ENCODE measurements at places on chromosomes 16 and 17.

DNA sequence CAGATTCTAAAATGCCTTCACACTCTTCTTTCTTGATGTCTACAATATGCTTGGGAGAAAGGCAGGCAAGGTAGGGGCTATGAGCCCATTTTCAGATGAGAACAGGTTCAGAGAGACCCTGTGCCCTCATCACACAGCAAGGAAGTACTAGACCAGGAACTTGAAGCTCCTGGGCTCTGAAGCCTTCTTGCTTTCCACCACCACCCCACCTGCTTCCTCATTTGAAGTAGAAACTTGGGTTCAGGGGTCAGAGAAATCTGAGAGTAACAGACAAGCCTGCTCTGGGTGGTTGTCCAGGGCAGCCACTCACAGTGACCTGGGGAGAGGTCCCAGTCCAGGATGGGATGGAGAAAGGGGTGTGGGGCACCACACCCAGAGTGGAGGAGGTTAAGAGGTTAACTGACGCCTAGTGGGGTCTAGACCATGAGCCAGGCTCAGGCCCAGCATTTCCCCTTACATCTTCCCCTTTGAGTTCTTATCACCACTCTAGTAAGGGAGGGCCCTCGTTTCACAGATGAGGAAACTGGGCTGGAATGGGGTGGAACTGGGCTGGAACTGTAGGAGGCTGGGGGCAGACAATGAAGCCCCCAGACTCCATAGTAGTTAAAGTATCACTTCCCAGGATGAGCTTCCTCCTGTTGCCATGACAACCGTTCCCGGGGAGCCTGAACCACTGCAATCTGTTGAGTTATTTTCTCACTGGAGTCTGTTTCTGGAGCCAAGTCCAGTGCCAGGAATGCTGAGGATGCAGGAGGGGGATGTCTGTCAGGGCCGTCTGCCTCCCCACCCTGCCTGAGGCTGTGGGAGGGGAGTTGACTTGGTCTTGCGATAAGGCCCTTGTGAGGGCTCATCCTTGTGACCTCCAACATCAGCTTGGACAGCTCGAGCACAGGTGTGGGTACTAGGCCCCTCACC, 16.2 kb upstream of the PHF12 start:
- DNase-seq = peak; percentile 74

DNA sequence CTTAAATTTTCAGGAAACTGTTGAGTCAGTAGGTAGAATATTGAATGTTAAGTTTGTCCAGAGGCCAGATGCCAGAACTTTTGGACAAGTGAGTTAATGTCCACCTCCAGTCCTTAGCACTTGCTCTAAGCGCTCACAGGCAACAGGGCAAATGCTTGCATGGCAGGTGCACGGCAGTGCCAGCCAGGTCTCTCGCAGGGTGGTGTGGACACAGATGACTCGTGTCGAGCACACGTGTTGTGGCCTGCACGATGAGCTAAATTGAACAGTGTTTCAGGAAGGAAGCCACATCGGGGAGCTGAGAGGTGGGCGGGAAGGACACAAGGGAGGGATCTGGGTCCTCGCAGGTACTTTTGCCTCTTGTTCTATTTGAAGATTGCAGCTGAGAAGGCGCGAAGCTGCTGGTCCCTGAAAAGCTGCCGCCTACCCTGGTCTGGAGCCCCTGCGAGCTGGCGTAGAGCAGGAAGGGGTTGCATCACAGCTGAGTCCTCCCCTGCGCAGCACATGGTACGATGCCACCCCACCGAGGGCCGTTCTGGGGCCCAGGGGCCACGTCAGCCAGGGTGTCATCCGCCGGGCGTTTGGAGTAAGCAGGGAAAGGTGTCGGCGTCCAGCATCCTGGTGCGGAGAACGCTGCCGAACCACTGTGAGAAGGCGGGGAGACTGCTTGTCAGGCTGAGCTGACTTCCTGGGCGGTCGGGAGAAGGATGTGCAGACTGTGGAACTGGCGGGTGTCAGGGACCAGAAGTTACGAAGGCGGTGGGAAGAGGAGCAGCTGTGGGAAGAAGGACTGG, 6.3 kb downstream of the RAB40C start:
- no peak for DNase-seq

- no peak for DNase-seq
These were observed 2.8 kb downstream of the SH2B1 start for GRCh38 chr16:28866454-28866804.

GRCh38 chr17:10837921-10838320, at the start of gene PIRT:
Gene PIRT (minus strand): TSS chr17:10838087. CDS start chr17:10825645, 12,442 bp downstream.
- no peak for DNase-seq

GRCh38 chr16:4408323-4408690, 8.1 kb downstream of the CORO7 start:
- no peak for DNase-seq

GRCh38 chr17:12730931-12731521, 58.3 kb upstream of the ARHGAP44 start:
- DNase-seq = peak; percentile 98

DNA sequence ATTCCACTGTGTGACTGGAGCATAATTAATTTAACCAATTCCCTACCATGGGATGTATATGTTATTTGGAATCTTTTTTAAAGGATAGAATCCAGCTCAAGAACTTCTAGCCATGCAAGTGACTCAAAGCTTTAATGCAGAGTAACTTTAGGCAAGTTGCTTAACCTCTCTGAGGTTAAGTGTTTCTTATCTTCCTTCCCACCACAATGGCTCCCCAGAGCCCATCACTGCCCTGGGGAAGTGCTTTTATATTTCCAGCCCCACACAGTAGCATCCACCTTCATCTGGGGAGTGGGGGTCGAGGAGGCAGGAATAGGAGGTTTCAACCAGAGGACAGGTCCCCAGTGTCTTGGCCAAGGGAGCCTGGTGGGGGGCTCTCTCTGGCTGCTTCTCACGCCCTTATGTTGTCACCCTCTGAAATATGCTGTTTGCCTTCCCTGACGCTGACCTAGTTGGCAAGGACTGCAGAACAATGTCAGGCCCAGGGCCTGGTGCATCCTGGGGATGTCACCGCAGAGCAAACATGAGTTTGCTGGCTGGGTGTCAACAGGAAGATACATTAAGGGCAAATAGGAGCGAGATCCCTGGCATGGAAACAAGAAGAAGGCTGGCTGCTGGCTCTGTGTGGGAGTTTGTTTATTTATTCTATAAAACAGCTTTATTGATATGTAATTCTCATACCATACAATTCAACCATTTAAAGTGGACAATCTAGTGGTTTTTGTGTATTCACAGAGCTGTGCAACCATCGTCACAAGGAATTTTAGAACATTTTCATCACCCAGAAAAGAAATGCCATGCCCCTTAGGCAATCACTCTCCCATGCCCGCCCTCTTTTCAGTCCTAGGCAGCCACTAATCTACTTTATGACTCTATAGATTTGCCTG, 46.6 kb upstream of the WSB1 start:
- no peak for DNase-seq

GRCh38 chr17:44900894-44901293, 1.6 kb upstream of the EFTUD2 start:
- DNase-seq = no peak

DNA sequence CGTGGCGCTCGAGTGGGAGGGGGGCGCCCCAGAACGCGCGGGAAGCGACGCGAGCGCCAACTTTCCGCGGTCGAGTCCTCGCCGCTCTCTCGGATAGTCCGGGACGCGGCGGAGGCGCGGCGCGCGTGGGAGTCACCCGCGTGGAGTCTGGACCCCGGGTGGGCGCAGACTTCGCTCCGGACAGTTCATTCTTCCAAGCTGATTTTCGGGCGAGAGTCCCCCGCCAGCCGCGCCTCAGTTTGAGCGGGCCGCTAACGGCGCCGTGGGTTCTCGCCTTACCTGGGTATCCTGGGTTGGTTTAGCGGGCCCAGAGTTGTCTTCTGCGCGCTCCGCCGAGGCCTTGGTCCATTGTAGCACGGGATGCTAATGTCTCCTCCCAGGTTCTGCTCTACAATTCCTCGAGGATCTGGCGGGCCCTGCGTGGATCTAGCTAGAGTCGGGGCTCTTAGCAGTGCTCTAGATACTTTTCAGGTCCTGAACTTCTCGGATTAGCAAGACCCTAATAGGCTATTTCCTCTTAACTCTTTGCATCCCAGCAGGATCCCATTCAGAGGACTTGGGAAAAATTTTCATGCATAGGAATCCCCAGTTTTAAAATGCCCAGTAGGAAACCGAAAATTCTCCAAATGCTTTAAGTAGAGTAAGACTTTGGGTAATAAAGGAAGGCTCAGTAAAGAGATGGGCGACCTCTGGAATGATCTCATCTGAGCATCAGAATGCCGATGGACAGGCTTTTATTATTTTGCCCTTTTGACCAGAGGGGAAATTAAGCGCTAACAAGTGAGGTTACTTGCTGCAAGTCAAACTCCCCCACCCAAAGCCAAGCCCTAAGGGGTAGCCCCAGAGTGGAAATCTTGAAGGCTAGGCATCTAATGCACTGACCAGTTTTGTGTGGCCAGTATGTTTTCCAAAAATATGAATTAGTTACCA, 537 bp upstream of the GJC1 start:
- peak; percentile 88 for DNase-seq

DNA sequence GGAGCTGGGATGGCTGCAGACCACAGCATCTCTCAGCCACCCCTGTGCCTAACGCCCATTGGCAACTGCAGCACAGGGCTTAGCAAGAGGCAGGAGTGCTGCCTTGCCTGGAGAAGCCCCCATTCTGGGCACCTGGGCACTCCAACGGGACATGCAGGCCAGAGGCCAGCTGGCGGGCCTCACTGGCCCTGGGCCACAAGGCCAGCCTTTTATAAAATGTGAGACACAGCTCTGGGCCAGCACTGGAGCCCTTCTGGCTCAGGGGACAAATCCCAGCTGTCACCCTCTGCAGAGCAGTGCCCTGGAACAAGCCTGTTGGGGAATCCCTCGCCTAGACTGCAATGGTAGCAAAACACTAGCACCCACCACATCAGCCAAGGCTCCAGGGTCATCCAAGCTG, 171.8 kb downstream of the WSCD1 start:
- no peak for DNase-seq

- DNase-seq = peak; percentile 78
These were observed 833 bp downstream of the WSCD1 start for GRCh38 chr17:6070913-6071511.

DNA sequence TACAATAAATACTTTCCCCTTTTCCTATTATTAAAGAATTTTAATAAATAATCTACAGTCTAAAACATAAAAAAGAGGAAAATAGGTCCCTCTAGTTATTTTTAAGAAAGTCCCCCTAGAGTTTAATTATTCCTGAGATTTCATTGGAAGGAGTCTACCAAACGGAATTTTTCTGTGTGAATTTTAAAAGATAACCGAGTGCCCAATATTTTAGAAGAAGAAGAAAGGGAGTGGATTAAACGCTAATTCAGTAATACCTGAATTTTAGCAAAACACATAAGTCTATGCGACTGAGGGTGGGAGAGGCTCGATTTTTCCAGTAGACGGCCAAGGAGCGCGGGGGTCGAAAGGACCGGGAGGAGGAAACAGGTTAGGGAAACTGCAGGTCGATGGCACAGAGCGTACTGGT, 2.2 kb downstream of the HOXB2 start:
- DNase-seq = no peak

- no peak for DNase-seq
These were observed 3.6 kb downstream of the RNF166 start for GRCh38 chr16:88702371-88703210.

- peak; percentile 48 for DNase-seq
These were observed 13.2 kb downstream of the XYLT2 start for GRCh38 chr17:50359005-50359699.

- no peak for DNase-seq
These were observed 59.6 kb upstream of the ADCY9 start for GRCh38 chr16:4175849-4176248.

GRCh38 chr17:2262135-2262587, 41.4 kb downstream of the SMG6 start:
- DNase-seq = no peak

GRCh38 chr17:74413491-74413890, 18.4 kb upstream of the GPRC5C start:
- DNase-seq = no peak

DNA sequence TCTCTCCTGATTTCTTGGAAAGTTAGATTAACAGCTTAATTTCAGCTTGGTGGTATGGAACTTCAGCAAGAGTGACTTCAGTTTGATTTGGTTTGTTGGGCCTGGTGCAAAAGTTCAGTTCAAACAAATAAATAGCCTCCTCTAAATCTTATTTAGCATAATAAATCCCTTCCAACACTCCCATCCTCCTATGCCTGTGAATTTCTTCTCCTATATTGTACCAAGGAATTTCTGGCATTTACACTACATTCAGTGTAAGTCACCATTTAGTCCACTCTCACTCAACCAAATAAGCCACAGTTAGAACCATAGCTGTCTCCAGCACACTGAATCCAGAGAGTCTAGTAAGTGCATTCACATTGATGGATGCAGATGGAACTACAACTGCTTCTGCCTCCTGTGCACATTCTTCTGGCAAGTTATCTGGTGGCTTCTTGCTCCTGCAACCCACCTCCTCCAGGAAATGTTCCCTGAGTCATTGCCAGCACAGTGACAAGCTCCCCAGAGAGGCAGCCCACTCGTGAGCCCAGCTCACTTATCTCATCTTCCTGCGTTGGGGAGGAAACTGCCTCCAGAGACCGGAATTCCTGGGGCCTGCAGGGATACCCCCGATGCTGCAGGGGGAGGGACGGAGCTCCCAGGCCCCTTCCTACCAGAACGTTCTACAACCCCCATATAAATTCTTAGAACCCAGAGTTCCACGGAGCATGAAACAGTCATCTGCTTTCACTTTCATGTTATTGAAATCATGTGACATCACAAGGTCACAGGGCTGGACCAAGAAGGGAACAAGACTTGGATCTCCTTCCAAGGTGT, 318.3 kb downstream of the PHKB start:
- no peak for DNase-seq

DNA sequence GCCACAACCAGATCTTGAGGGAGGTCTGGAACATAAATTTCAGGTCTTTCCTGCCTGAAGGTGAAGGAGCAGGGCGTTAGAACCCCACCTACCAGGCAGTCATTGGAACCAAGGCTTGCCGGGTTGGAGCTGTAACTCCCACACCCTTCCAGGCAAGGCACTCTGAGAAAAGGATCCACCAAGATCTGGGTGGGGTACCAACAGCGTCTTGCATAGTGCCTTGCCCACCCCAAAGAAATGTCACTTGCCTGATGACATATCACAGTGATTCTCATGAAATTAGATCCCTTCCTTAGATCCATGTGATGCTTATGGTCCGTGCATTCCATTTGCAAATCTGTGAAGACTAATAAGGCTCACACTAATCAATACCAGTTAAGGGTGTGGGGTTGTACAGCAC, 201.3 kb downstream of the KATNIP start:
- DNase-seq = no peak

GRCh38 chr17:42554250-42555121, 1.8 kb downstream of the HSD17B1 start:
- DNase-seq = peak; percentile 98

DNA sequence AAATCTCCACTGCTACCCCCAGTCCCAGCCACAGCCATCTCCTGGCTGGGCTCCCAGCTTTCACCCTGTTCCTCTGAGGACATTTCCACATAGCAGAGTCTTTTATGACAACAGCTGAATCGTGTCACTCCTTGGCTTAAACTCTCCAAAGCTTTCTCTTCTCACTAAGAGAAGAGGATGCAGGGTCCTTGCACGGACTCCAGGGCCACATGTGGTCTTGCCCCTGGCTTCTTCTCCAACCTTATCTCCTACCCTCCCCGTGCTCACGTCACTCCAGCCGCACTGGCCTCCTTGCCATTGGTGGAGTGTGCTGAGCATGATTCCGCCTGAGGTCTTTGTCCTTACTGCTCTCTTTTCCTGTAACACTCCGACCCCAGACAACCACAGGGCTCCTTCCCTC, 39.9 kb upstream of the CCDC182 start:
- DNase-seq = peak; percentile 44

GRCh38 chr17:56707312-56708219, 114.1 kb downstream of the NOG start:
- DNase-seq = peak; percentile 71

GRCh38 chr16:67356396-67356795, 29.8 kb downstream of the LRRC36 start:
- DNase-seq = no peak

All from endodermal cell (in vitro differentiated cells).